ENCODE measurements at places on chromosomes 7 and 10.
A peak's percentile ranks its signal among the peaks of the same experiment; 100 is the strongest.

- DNase-seq = no peak
Observed at GRCh38 chr10:74906611-74907198, 80.3 kb downstream of the KAT6B start.

DNA sequence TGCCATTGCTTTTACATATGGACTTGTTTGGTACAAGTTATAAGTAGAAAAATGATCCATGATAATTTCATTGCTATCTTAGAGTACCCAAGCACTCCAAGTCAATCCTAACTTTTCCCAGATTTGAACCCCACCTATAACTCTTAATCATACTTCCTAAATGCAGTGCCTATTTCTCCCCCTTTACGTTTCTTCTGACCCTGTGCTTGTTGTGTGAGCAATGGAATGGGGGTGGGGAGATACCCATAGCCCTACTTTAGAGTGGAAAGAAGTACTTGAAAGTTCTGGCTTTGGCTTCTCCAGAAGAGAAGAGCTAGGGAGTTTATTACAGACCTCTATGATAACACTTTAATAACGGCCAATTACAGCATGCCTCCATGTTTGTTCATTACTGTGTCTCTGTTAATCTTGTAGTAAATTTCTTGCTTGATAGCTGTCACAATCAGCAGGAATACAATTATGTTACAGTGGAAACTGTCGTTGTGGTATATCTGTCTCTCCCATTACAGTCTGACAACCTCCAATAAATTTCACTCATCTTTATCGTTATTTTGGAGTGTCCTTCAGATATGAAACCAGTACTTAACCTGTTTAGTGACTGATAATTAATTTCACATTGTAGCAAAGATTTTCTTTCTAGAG lies 34.0 kb downstream of the CNPY1 start:
- no peak for DNase-seq

- no peak for DNase-seq
Observed at GRCh38 chr10:100972115-100972903, 3.0 kb downstream of the SEMA4G start.

DNA sequence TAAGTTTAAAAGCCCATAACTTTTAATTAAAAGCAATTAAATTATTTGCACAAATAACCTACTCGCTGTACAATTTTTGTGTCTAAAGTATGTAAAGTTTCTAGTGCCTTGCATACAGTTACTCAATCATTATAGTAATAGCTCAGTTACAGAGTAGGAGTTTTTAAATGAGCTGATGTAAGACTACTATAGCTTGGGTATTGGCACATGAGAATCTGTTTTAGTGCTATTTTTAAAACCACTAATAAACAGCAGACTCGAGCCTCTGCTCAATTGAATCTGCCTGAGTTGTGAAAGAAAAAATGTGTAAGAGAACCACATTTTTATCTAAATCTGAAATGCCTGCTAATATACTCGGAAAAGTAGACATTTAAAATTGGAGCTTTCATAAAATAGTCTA lies 31.1 kb downstream of the CTNNA3 start:
- DNase-seq = no peak

- peak; percentile 5 for DNase-seq
Observed at GRCh38 chr10:28939281-28940157, 262.2 kb downstream of the BAMBI start.

DNA sequence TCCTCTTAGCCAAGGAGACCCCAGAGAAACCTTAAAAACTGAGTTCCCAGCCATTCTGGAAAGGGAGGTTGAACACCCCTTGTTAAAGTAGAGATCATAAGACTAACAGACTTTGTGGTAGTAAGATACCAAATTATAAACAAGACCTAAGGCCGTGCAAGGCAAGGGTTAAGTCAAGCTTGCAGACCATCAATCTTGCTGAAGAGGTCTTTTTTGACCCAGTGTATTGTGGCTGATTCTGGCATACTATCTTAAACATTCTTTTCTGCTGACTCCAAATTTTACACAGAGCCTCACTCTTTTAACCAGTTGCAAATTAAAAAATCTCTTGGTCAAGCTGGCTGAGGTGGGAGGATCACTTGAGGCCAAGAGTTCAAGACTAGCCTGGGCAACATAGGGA lies 1.2 kb upstream of the TBRG4 start:
- no peak for DNase-seq

GRCh38 chr10:12592967-12593366 lies 243.6 kb downstream of the CAMK1D start:
- DNase-seq = no peak

- no peak for DNase-seq
Observed at GRCh38 chr7:2282185-2282751, 32.0 kb downstream of the SNX8 start.

GRCh38 chr7:108059526-108059925 lies 56.6 kb upstream of the LAMB1 start:
- no peak for DNase-seq

GRCh38 chr10:69831231-69831855 lies 29.6 kb downstream of the COL13A1 start:
- no peak for DNase-seq

DNA sequence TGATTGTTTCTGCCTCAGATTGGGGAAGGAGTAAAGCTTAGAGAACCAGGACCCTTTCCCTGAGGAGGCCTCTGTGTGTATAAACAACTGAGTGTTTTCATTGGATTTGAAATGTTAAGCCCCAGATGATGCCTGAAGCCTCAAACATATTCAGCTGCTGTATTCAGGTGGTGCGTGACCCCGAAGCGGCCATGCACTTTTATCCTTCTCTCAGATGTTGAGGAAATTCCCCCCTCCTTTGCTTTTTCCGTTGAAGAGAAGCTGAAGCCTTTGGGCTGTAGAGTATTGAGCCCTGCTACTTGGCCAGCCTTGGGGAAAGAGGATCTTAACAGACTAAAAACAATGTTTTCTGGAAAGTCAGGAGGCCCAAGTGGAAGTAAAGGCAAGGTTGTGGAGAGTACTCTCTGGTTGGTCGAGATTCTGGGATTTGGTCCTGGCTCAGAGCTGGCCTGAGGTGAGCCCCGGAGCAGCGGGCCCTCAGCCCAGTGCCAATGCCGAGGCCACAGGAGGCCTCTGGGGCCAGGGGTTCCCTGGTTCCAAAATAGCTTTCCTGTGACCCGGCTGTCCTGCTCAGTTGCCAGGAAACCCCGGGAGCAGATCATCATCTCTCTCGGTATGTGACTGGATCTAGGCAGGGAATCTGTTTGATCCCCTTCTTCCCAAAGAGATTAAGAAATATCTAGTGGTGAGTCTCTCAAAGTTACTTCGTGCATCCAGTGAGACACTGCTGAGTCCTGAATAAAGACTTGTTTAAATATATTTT lies 22.5 kb downstream of the FKBP6 start:
- no peak for DNase-seq

- no peak for DNase-seq
Observed at GRCh38 chr10:729213-729612, 39.7 kb upstream of the DIP2C start.

DNA sequence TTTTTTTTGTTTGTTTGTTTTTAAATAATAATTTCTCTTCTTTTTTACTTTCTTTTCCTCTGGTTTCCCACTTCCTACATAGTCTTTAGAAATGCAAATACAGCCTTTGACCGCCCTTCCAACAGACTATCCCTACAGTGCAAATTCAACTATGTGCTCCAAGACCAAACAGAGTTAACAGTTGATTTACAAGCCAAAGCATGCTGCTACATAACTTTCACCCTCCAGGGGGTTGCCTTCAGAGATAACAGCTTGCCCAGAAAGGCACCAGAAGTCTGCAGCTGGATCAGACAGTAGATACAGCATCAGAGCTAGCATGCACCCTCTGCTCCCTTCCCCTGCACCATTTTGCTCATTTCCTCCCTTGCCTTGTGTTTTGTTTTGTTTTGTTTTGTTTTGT lies 539.0 kb downstream of the ZWINT start:
- no peak for DNase-seq

- DNase-seq = no peak
Observed at GRCh38 chr7:39313974-39314373, 252.2 kb upstream of the YAE1 start.
